ENCODE measurements at places on chromosomes 12 and 14.

- no peak for DNase-seq
Observed at GRCh38 chr12:97375310-97375709, 87.3 kb upstream of the RMST start.

GRCh38 chr14:92581966-92582566 is 68.5 kb downstream of the RIN3 start:
- no peak for DNase-seq

DNA sequence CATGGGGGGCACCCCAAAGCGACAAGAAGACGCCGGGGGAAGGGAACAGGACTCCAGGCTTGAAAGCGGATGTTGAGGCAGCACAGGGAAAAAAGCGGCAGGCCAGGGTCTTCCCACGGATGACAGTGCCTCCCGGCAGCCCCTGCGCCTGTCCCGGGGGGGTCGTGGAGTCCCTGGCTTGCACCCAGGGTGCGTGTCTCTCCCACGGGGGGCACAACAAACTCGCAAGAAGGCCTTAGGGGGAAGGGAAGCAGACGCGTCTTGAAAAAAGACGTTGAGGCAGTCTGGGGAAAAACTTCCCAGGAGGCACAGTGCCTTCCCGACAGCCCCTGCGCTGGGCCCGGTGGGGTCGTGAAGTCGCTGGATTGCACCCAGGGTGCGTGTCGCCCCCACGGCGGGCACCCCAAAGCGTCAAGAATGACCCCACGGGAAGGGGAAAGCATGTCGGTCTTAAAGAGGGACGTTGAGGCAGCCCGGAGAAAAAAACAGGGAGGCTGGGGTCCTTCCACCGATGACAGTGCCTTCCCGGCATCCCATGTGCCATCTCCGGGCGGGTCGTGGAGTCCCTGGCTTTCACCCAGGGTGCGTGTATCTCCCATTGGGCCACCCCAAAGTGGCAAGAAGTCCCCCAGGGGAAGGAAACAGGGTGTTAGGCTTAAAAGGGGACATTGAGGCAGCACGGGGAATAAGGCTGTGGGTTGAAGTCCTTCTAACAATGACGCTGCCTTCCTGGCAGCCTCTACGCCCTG is 159.9 kb upstream of the ALG10B start:
- DNase-seq = no peak

DNA sequence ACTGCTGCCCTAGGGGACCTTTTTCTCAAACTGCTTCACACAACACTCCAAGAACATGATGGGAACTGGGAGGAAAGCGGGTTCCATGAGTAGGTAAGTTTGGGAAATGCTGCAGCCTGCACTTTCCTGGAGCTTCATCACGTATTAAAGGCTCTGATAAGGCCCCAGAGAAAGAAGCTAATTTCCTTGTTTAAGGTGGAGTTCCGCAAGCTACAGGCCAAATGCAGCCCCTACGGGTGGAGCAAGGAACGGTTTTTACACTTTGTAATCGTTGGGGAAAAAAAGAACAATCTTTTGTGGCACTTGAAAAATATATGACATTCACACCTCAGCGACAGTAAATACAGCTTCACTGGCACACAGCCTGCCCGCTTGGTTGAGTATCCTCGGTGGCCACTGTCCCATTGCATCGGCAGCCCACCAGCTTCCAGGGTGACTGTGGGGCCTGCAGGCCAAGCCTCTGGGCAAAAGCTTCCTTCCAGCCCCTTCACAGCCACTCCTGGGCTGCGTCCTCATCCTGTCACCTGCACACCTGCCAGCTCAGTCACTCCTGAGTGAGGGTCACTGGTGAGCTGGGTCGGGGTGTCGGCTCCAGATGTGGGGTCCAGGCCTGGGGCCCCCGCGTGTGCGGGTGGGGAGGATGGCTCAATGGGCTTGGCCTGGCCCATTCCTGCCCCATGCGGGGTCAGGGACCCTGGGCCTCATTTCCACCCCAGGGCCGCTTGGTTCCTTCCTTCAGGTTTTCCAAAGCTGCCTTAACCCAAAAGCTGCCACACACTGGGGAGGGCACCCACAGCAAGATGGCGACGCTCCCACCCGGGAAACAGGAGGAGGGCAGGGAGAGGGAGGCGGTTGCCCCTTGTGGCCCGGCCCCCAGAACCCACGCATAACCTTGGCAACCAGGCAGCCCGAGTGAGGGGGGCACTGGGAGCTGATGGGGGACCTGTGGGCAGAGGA is 2.4 kb downstream of the AMN start:
- no peak for DNase-seq

DNA sequence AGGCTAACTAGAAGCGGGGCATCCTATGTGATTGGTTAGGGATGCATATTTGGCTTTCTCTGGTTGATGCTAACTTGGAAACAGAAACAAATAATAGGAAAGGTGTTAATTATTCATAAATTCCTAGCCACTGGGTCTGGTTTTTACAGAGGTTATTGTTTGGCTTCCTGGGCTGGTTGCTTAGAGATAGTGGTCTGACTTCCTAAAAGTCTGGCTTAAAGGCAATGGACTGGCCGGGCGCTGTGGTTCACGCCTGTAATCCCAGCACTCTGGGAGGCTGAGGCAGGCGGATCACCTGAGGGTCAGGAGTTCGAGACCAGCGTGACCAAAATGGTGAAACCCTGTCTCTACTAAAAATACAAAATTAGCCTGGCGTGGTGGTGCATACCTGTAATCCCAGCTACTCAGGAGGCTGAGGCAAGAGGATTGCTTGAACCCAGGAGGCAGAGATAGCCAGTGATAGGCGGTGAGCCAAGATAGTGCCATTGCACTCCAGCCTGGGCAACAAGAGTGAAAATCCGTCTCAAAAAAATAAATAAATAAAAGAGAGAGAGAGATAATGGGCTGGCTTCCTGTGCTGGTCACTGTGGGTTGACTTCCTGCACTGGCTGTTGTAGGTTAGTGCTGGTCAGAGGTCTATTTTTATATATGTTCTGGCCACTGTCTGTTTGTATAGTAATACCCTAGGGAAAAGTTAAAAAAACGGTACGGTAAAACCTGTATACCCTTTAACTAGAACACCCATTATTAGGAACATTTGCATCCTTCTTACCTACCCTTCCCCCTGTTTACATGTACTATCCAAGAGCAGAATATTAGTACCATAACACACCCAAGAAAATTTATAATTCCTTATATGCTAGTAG is 24.1 kb downstream of the OR6S1 start:
- no peak for DNase-seq

- DNase-seq = no peak
Observed at GRCh38 chr14:69055125-69055524, 76.0 kb upstream of the ACTN1 start.

DNA sequence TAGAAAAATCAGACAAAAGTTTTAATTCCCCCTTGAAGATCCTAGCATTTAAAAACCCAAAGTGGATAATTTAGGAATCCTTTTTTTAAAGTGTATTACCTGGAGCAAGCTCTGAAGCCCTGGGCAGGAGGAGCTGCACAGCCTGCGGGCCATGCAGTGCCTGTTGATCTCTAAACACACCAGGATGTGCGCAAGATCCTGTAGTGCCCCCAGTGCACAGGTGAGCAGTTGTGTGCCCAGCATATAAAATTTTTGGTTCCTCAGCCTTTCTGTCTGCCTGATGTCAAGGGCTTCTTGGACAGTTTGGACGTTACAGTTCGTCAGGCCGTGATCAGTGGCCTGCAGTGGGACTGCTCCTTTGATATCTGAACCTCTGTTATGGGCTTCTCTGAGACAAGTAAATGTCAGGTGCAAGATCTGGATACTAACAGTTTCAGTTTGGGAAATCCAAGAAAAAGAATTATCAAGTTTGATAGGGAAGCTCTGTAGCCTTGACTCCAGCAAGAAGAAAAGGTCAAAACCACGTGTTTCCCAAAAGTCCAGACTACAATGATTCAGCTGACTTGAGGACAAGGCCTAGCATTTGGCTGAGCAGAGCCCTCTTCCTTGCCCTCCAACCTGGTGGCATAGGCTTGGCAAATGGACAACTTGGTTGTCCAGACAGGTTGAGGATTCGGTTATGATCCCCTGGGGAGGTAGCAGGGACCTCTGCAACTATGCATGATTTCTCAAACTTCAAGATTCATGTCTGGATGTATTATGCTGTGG is 1.0 kb downstream of the ATXN7L3B start:
- no peak for DNase-seq

DNA sequence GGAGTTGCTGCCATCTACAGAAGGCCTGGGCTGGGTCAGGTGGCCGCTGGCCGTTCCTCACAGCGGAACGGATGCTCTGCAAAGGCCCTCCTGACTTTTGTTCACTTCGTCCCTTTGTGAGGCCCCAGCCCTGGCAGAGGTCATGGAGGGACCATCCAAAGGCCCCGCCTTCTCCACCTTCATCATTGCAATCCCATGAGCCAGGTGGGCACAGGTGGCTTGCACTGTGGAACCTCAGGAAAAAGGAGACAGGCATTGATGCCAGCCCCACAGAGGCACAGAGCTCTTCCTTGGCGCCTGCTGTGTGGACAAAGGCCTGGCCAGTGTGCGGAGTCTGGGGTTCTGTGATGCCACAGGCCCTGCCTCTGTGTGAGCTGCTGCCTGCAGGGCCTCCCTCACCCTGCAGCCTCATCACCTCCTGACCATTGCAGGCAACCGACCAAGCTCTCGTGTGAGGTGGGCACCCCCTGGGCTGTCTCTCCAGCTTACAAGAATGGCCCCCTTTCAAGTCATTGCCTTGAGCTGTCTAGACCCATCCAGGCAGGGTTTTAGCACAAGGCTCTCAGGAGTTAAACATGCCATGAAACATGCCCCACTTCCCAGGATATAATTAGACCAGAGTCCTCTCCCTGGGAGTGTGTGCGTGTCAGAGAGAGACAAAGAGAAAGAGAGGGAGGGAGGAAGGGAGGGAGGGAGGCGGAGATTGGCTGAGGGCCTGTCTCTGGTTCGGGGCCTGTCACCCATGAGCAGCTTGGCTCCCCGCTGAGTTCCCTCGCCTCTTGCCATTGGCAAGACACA is 19.3 kb downstream of the NFKBIA start:
- no peak for DNase-seq

- no peak for DNase-seq
Observed at GRCh38 chr14:100476012-100476822, 111.0 kb downstream of the BEGAIN start.

- DNase-seq = no peak
Observed at GRCh38 chr14:80634106-80634758, 307.3 kb downstream of the CEP128 start.

- DNase-seq = no peak
Observed at GRCh38 chr12:6620137-6620884, 13.1 kb upstream of the CHD4 start.

- no peak for DNase-seq
Observed at GRCh38 chr14:52299692-52300278, 14.3 kb upstream of the PTGER2 start.

DNA sequence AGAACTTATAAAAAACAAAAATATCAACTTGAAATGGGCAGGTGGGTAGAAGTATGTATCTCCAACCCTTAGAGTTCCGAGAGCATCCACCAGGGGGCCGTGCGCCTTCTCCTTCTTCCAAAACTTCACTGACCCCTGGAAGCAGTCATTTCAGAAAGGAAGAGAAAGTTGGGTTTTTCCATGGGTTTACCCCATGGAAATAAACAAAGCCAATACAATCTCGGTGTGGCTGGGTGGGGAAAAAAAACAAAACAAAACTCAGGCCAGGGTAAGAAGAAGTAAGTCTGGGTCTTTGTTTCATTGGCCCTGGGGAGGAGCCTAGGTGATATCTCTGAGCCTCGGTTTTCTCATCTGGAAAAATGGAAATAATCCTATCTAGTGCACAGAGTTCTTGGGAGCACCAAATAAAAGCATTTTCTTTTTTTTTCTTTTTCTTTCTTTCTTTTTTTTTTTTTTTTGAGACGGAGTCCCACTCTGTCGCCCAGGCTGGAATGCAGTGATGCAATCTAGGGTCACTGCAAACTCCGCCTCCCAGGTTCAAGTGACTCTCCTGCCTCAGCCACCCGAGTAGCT is 33.6 kb upstream of the HNF1A start:
- DNase-seq = peak; percentile 19

DNA sequence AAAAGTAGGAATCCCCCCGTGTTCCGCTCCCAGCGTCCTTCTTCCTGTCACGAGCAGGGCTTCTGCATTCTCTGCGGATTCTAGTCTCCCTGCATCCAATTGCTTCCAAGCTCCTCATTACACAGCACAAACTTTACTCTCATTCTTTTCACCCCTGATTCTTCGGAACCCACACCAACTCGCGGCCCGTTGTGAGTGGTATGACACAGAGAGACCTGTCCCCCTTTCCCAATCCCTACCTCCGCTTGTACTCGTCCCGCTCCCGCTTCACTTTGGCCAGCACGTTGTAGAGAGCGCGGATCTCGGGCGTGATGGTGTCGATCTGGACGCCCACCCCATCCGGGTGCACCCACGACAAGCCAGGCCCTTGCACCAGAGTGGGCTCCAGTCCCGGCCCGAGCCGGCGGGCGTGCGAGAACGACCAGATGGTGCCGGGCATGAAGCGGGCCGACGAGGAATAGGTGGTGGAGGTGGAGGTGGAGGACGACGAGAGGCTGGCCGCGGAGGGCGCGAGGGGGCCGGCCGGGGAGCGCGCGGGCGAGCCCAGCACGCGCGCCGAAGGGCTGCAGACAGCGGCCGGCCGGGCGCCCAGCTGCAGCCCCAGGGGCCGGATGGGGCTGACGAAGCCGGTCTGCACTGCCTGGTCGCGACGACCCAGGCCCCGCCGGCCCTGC is 687 bp downstream of the IFFO1 start:
- no peak for DNase-seq

- no peak for DNase-seq
Observed at GRCh38 chr14:61812347-61813095, 50.3 kb downstream of the SNAPC1 start.

- no peak for DNase-seq
Observed at GRCh38 chr12:100987552-100988521, 193.3 kb downstream of the ANO4 start.

DNA sequence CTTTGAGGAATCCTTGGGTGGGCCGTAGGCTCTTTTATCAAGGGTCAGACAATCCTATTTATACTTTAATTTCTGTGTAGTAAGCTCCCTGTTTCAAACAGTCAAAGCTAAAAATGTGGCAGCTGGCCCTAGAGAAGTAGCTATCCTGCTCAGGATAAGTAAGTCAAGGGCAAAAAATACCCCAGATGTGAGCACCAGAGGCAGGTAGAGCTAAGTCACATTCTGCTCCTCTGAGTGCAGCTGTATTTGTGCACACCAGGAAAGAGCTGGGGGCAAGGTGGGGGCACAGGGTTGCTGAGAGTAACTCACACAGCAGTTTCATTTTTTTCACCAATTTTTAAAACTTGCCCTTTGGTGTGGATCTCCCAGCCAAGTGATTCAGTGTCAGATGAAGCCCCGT is 5.3 kb downstream of the ETV6 start:
- no peak for DNase-seq
